ENCODE measurements at places on chromosomes 11 and 22. TPM values are rescaled to one million over a fixed set of nuclear protein-coding genes. Genes with fewer than 3 reads are reported as not detected.

OSBPL5 gene
- 12.1 TPM for polyA plus RNA-seq

DGCR6 gene
- 80.0 TPM for polyA plus RNA-seq

SCN4B gene
- 4.7 TPM for polyA plus RNA-seq

SCGB1C1 gene
- 0.34 TPM for polyA plus RNA-seq

KDM4D gene
- 1.1 TPM for polyA plus RNA-seq

PRR5 gene
- polyA plus RNA-seq, result 23.5 TPM

AMOTL1 gene
- 51.7 TPM for polyA plus RNA-seq

TPH1 gene
- polyA plus RNA-seq, result 0.40 TPM

NNMT gene
- polyA plus RNA-seq, result 58.6 TPM

OR51I1 gene
- polyA plus RNA-seq, result not detected

RBFOX2 gene
- 191 TPM for polyA plus RNA-seq

SYT13 gene
- polyA plus RNA-seq, result 0.30 TPM

HEPHL1 gene
- 0.04 TPM for polyA plus RNA-seq

C2CD3 gene
- 19.1 TPM for polyA plus RNA-seq

XKR3 gene
- not detected for polyA plus RNA-seq

OR4A16 gene
- not detected for polyA plus RNA-seq

LYVE1 gene
- 66.6 TPM for polyA plus RNA-seq

DAGLA gene
- 4.6 TPM for polyA plus RNA-seq

MPEG1 gene
- polyA plus RNA-seq, result 9.1 TPM

CASP5 gene
- polyA plus RNA-seq, result not detected

PLEKHB1 gene
- polyA plus RNA-seq, result 1.5 TPM

YPEL4 gene
- 2.1 TPM for polyA plus RNA-seq

KCNK4 gene
- not detected for polyA plus RNA-seq

C11orf52 gene
- polyA plus RNA-seq, result 3.1 TPM

RASL10A gene
- polyA plus RNA-seq, result 2.5 TPM

C11orf91 gene
- polyA plus RNA-seq, result not detected

MS4A2 gene
- polyA plus RNA-seq, result 0.37 TPM

RIMBP3C gene
- polyA plus RNA-seq, result 0.35 TPM

FOSL1 gene
- not detected for polyA plus RNA-seq

APOA1 gene
- 0.80 TPM for polyA plus RNA-seq

EXPH5 gene
- polyA plus RNA-seq, result 0.43 TPM

MB gene
- 403 TPM for polyA plus RNA-seq

PANX3 gene
- not detected for polyA plus RNA-seq

OR5J2 gene
- polyA plus RNA-seq, result not detected

ESAM gene
- 46.2 TPM for polyA plus RNA-seq
